Diencephalon (tissue), 1 donor: ENCODE measurements at places on chromosomes 13 and 19. TPM values are rescaled to one million over a fixed set of nuclear protein-coding genes. Genes with fewer than 3 reads are reported as not detected.

Gene CADM4
- total RNA-seq: 93.2 TPM

Gene DCLK1
- 391 TPM for total RNA-seq

Gene ZGLP1
- 1.6 TPM for total RNA-seq

Gene FXYD1
- 3.2 TPM for total RNA-seq

Gene CLEC11A
- total RNA-seq: 2.5 TPM

Gene CYP2F1
- not detected for total RNA-seq

Gene TRAPPC6A
- total RNA-seq: 7.2 TPM

Gene SCEL
- total RNA-seq: 0.23 TPM

Gene LILRB3
- total RNA-seq: 0.92 TPM

Gene NXNL1
- total RNA-seq: not detected

Gene SIGLECL1
- not detected for total RNA-seq

Gene KIR3DL2
- not detected for total RNA-seq

Gene C1QTNF9B
- not detected for total RNA-seq

Gene CEACAM6
- under 0.01 TPM for total RNA-seq

Gene TMEM190
- total RNA-seq: not detected

Gene ZNF550
- 13.4 TPM for total RNA-seq

Gene CCDC8
- 8.1 TPM for total RNA-seq

Gene CYP2A7
- total RNA-seq: not detected

Gene ERICH4
- total RNA-seq: not detected

Gene F2RL3
- total RNA-seq: 0.23 TPM

Gene SOX1
- total RNA-seq: 14.1 TPM
